Activated B cell treated with CpG ODN at 0.5 μM for 24 hours (primary cell): ENCODE measurements at places on chromosomes 2 and 18.

GRCh38 chr2:201358684-201359083 lies 1.5 kb upstream of the FLACC1 start:
- DNase-seq, result no peak

GRCh38 chr2:135255208-135255607 lies 203.1 kb downstream of the RAB3GAP1 start:
- no peak for DNase-seq

DNA sequence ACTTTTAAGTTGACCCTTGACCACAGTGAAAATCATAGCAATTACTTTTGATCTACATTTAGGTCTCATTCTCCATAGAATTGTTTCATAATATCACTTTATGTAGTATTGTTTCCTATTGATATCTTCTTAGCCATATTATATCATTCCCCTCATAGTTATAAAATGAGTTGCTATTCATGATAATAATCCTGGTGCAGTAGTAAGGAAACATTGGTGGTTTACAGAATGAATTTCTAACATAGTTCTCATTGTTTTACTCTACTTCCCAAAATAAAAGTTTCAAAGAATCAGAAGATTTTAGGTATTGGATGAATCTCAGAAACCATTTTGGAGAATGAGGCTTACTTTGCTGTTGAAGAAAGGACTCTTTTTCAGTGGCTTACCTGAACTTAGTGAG lies 246.0 kb downstream of the PARD3B start:
- DNase-seq, result no peak

DNA sequence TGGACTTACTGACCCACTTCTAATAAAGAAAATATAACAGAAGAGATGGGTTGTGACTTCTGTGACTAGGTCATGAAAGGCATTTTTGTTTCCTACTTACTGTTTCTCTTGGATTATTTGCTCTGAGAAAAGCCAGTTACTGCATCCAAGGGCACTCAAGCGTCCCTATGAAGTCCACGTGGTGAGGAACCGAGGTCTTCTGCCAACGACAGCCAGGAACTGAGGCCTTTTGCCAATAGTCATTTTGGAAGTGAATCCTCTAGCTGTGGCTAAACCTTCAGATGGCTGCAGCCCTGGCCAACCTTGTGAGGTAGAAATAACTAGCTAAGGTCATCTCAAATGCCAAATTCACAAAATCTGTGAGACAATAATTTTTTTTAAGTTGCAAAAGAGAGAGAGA lies 449.8 kb upstream of the RGPD4 start:
- DNase-seq, result no peak

DNA sequence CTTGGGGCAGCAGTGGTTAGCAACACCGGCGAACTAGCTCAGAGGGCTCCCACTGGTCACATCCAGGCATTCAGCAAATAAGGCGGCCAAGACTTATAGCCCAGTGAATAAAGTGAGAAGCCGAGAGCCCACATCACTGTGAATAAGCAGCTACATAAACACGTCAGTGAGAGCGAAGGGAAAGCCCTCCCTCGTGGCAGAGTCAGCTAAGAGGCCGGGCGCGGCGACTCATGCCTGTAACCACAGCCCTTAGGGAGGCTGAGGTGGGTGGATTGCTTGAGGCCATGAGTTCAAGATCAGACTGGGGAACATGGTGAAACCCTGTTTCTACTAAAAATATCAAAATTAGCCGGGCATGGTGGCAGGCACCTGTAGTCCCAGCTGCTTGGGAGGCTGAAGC lies 5.2 kb downstream of the D2HGDH start:
- DNase-seq, result no peak

DNA sequence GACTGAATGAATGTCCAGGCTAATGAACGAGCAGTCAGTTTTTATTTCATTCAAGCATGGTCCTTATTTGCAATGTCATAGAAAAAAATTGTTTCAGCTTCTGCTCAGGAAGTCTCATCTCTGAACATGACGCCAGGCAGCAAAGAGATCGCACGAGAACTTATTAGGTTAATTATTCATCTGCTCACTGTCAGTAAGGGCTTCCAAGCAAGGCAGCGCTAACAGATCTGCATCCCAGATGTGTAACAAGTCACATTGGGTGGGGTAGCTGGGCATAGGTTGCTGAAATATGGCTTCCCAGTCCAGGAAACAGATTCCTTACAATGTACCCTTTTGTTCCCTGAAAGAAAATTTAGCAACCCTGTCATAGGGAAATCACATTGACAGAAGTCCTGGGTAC lies 63.5 kb downstream of the ANKRD44 start:
- DNase-seq, result no peak

DNA sequence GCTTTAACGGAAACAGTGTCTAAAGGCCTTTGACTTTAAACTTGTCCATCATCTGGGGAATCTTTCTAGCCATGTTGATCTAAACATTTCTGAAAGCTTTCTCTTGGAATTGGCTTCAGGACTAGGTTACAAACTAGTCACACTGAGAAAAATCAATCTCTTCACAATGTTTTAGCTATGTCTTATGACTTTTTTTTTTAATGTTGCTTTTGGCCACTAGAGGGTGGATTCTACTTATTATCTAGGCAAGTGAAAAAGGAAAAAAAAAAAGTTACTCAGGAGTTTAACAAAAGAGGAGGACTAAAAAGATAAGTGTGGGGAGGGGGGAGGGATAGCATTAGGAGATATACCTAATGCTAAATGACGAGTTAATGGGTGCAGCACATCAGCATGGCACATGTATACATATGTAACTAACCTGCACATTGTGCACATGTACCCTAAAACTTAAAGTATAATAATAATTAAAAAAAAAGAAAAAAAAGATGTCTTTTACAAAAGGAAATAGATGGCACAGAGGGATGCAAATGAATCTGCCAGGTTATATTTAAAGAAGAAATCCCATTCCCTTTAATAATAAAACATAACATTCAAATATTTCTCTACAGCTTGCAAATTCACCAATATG lies 160.4 kb upstream of the PID1 start:
- no peak for DNase-seq

DNA sequence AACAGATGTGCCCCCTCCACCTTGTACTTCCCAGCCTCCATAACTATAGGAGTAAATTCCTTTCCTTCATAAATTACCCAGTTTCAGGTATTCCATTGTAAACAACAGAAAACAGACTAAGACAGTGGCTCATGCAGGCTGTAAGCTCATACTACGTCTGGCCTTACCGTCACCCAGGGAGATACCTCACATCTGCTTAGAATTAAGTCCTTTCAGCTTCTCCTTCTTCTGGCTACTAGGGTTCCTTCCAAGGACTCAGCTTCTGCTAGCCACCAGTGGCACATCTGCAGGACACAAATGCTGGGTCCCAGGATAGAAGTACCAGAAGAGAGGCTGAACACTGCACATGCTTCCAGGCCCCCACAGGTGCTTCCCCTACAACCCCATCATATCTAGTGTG lies 22.4 kb upstream of the FEZ2 start:
- DNase-seq, result no peak

DNA sequence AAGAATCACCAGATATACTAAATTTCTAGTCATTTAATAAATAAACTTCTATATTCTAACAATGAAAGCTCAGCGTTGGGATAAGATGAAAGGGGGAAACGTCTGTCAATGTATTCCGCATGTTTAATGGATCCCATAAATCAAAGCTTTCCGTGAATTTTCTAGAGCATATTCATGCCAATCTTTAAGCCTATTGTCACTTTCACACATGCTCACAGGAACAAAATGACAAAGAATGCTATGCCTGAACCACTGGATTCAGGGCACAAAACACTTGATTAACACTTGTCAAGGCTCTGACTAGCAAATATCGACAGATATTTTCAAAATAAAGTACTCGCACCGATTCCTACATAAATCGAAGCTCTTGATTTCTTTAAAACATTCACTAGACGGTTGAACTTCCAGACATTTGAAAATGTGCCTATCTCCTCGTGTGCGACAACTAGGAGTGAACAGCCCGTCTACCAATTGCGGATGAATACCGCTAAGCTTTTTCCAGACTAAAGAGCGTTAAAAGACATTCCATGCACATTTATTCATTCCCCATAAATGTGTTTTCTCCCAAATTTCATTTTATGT lies 1.8 kb downstream of the TLK1 start:
- no peak for DNase-seq

GRCh38 chr2:7693246-7694075 lies 776.2 kb downstream of the RNF144A start:
- DNase-seq, result no peak

GRCh38 chr2:201171259-201171814 lies 11.6 kb upstream of the CASP10 start:
- DNase-seq, result no peak

DNA sequence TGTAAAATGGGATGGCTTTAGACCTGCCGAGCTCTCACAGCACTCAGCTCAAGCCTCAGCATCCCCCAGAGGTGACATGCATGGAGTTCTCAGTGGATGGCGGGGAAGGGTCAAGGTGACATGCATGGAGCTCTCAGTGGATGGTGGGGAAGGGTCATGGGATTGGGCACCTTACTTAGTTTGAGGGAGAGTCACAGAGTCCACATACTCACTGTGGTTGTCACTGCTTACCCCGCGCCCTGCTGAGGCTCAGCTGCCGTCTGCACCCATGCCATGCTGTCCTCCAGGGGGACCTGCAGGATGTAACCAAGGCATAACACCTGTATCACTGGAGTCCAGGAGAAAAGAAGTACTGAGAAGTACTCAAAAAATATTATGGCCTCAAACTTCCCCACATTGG lies 112.2 kb upstream of the TPO start:
- no peak for DNase-seq

- no peak for DNase-seq
These were observed 91.4 kb upstream of the BCL2L11 start for GRCh38 chr2:111029181-111029927.

GRCh38 chr2:45859682-45860081 lies 208.2 kb downstream of the PRKCE start:
- no peak for DNase-seq
